Thoracic aorta (tissue), 2 donors: ENCODE measurements at places on chromosomes 1 and 21.

DNA sequence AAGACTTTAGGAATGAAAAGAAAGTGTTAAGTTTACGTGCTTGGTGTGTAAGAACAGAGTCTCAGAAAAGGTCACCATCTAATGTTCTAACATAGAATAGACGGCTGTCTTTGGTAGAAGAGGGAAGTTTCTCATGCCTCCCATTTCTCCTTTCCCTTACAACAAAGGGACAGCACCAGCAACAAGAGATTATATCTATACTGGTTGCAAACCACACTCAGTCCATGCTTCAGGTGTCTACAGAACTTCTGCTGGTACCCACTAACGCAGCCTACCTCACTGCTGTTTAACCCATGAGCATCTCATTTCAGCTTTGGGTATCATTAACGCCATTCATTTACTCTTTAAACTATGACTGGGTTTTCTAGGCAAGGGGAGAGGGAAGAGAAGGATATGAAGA, 9.2 kb upstream of the ITPKB start:
- no peak for DNase-seq

DNA sequence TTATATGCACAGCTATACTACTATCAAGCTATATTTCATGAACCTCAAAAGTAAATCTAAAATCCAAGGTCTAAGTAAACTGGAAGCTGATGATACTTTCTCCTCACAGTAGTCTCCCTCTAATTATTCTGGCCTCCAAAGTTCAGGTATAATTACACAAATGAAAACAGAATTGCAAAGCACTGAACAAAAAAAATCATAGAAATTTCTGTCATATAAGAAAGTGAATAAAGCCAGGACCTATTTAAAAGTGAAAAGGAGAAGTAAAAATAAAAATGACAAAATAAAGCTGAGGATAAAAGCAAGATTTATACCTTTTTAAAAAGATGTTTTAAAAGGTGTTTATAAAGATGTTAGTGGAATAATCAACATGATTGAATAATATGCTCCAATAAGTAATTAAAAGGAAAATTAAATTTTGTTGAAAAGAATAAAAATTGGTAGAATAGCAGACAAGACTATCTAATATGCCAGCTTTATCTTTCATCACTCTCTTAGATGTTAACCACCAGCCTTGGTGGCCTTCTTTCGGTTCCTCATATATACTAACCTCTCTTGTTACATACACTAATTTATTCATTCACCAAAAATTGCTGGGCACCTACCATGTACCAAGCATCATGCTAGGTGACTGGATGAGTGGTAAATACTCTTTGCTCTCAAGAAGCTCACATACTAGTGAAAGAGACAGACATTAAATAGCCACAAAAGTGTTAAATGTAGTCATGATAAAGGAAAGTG, 25.1 kb downstream of the SHCBP1L start:
- no peak for DNase-seq

- DNase-seq, result no peak
Measured at GRCh38 chr1:38486085-38486484, 373.5 kb downstream of the RRAGC start.

- DNase-seq, result peak; percentile 14
Measured at GRCh38 chr1:90262791-90263190, 267.9 kb downstream of the ZNF326 start.

- DNase-seq, result no peak
Measured at GRCh38 chr1:172551279-172551678, 18.3 kb downstream of the SUCO start.

- no peak for DNase-seq
Measured at GRCh38 chr1:66413136-66413837, 120.7 kb upstream of the SGIP1 start.

DNA sequence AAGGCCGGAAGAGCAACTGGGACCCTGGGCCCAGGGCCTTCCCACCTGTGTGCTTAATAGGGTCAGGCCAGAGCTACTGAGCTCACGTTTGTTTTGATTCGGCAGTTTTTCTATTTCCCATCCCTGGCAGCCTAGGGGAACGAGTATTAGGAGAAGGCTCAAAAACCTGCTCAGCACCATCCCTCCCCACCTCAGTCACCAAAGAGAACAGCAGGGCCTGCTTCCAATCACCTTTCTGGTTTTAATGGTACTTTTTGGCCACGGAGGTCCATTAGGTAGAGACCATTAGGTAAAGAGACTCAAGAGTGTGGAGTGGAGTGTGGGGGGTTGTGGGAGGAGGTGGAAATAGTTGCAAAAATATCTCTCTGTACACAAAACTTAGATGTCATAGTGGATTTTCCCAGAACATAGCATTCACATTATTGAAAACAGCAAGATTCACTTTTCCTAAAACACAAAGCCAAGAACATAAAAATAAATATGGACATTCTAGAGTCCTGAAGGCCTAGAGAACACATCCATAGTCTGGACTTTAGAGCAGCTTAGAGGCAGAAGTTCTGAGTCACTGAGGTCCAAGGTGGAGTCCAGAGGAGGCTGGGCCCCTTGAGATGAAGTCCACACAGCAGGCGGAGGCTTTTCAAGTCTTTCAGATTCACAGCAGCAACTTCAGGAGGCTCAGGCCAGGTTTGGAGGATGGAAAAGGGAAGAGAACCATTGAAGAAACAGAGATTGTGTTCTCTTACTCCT, 19.5 kb downstream of the NUAK2 start:
- no peak for DNase-seq

DNA sequence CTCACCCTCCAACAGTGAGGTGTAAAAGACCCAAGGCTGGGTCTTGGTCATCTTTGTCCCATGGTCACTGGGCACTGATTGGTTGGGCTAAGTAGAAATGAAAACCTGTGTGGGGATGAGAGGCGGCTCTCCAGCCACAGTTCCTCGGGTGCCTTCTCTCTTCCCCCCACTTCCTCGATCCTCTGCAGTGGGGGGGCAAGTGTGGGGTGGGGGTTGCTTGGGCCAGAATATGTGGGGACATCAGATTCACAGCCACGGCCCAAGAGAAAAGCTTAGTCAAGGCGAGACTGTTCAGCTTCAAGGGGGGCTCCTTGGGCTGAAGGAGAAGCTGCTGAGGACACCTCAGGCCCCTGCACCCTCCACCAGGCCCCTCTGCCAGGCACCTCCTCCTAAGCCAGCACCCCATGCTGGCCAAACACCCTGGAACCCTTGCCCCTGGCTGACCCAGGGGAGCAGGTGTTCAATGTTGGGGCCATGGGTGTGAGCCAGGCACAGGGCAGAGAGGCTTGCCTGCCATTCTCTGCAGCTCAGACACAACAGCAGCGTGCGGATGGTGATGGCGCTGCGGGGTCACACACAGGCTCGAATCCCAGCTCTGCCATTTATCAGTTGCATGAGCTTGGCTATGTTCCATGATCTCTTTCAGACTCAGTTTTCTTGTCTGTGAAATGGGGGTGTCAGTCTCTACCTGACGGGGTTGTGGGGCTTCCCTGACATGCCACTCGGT, 21.0 kb upstream of the TNFRSF1B start:
- no peak for DNase-seq

- no peak for DNase-seq
Measured at GRCh38 chr1:108482708-108483107, 32.6 kb downstream of the NBPF6 start.

DNA sequence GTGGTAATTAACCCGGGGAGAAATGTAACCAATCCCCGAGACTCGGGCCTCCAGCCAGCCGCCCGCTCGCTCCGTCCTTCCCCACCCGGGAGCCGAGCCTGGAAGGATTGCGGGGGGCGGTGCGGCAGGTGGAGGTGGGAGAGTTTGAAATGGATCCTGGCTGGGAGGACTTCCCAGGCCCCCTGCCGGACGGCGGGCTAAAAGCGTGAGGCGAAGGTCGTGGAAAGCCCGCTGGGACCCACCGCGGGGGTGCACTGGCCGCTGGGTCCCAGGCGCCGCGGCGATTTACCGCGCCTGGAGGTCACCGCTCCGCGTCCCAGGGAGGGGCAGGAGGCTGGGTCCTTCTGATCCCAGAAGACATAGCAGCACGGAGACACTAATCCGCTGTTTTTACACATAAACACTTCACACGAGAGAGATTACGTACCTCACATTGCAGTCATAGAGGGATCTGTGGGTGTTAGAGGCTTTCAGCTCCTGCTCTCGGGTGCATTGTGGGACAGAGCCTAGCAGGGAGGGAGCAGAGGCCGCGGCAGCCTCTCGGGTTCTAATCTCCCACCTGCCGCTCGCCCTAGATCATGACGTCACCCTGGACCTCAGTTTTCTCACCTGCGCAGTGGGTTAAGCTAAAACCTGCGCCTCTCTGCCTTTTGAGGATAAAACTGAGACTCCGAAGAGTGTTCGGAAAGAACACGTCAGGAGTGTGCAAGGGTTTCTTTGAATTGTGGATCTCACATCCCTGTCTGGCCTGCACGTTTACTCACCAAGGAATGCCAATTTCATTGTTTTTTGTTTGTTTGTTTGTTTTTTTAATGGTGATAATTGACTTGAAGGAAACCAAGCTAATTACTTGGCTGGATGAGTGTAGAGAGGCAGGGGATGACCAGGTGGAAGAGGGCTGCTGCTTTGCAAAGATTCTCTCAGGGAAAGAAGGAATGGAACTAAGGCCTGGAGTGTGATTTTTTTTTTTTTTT, 17.1 kb upstream of the TMEM9 start:
- DNase-seq, result no peak

GRCh38 chr1:40756523-40756922, 27.1 kb upstream of the KCNQ4 start:
- DNase-seq, result no peak

DNA sequence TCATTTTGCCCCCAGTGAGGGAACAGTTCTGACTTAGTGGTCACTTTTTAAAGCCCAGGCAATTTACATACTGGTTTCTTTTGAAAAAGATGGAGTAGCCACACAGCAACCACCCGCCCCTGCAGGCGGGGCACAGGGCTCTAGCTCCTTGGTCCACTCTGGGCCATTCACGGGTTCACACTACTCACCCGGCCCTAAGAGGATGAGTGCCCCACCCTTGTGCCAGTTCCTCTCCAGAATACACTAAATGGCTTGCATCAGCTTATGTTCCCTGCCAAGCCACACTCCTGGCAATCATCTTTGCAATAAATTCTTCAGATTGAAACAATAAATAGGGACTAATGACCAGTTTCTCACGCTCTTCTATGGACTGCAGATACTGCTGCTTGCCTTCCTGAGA, 15.7 kb upstream of the ATP13A2 start:
- no peak for DNase-seq

GRCh38 chr1:20112279-20113000, 6.9 kb downstream of the PLA2G2D start:
- DNase-seq, result no peak

DNA sequence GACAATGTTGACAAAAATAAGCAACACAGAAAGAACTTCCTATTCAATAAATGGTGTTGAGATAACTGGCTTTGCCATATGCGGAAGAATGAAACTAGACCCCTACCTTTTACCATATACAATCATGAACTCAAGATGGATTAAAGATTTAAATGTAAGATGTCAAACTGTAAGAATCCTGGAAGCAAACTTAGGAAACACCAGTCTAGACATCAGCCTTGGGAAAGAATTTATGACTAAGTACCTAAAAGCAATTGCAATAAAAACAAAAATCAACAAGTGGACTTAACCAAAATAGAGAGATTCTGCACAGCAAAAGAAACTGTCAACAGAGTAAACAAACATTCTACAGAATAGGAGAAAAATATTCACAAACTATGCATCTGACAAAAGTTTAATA, 16.1 kb upstream of the CLDN8 start:
- no peak for DNase-seq

- DNase-seq, result no peak
Measured at GRCh38 chr1:70902211-70902610, 145.4 kb downstream of the PTGER3 start.

DNA sequence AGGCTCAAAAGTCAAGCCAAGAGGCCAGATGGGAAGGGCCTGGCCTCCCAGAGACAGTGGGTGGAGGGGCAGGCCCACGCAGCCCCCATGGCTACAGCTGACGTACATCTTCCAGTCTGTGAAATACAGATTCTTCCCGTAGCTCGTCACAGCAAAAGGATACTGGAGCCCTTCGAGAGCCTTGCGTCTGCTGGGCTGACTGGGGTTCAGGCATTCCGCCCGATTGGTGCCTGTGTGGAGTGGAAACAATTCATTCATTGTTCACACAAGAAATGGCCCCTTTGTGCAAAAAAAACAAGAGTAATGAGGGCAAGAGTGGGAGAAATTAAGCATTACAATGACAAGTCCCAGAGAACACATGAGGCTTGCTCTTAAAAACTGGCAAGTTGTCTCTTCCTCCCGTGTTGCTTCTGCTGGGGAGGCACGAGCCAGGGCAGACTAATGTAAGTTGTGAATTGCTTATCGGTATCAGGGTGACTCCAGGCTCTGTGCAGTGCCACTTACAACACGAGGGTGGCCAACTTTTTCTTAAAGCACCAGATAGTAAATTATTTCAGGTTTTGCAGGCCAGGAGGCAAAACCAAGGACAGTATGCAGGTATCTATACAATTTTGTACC, 85.1 kb downstream of the NID1 start:
- no peak for DNase-seq

DNA sequence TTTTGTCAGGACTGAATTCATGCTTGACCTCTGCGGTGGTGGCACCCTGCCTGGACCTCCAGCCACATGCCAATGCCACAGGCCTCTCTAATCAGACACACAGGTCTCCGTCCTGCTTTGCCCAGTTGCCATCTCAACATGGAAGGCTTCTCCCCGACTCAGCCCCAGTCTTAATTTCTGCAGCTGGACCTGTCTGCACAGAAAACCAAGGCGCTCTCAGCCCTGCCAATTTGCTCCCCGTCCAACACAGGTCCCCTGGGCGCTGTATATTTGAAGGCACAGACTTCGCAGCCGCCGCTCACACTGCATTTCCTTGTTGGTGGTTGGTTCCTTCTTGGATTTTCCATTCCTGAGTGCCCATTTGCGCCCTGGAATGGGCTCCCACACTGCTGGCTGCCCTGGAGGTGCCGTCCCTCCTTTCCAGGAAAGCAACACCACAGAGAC, 28.0 kb upstream of the PLEKHG5 start:
- no peak for DNase-seq

DNA sequence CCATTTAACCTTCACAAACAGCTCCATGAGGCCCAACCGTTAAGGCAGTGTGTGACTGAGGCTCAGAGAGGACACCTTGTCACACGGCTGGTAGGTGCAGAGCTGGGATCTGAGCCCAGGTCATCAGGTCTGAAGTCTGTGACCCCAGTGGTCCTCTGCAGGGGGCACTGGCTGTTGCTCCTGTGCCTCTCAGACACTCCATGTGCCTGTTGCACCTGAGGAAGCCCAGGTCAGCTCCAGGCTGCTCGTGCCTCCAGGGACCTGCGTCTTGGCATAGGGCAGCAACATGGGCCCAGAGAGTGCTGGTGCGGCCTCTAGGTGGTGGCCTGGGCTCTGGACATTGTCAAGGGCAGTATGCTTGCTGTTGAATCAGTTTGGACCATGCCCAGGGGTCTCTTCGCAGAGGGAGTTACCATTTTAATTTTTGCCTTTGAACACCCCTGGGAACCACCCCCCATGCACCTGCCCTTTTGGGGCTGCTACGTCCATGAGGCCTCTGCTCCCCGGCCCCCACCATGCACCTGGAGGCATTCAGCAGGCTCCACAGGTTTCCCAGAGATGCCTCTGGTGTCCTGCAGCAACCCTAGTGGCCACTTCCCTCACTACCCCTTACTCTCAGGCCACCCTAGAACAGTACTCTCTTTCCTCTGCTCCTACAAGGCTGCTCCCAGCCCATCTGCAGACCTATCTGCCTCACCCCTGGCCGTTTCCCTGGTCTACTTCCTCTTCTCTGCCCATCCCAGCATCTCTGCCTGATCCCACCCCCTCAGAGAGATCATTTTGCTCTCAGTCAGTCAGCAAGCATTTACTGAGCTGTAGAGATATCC, 25.2 kb upstream of the EPS8L3 start:
- no peak for DNase-seq

GRCh38 chr1:83791821-83792437, 207.0 kb downstream of the TTLL7 start:
- DNase-seq, result no peak
